ENCODE measurements at places on chromosomes 2 and 18.

GRCh38 chr2:43412114-43412753, 183.6 kb downstream of the THADA start:
- peak; percentile 51 for DNase-seq

- DNase-seq: no peak
Measured at GRCh38 chr2:105781274-105781978, 36.7 kb downstream of the NCK2 start.

GRCh38 chr2:105872142-105872728, 127.5 kb downstream of the NCK2 start:
- no peak for DNase-seq

DNA sequence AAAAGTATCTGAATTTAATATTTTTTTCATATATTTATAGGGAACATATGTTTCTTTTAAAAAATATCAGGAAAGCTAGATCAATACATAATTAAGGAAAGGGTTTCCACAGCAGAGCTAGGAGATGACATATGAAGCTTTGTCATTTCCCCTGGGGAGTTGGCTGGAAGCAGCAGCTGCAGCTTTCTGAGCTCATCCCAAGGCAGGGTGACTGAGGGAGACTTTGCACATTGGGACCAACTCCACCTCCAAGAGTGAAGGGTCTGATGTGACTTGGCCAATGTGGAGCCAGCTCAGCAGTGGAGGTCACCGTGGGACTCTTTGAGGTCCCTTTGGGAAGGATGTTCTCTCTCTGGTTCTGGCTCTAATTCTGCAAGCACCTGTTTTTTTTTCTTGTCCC, 315.1 kb downstream of the RDH14 start:
- peak; percentile 13 for DNase-seq

DNA sequence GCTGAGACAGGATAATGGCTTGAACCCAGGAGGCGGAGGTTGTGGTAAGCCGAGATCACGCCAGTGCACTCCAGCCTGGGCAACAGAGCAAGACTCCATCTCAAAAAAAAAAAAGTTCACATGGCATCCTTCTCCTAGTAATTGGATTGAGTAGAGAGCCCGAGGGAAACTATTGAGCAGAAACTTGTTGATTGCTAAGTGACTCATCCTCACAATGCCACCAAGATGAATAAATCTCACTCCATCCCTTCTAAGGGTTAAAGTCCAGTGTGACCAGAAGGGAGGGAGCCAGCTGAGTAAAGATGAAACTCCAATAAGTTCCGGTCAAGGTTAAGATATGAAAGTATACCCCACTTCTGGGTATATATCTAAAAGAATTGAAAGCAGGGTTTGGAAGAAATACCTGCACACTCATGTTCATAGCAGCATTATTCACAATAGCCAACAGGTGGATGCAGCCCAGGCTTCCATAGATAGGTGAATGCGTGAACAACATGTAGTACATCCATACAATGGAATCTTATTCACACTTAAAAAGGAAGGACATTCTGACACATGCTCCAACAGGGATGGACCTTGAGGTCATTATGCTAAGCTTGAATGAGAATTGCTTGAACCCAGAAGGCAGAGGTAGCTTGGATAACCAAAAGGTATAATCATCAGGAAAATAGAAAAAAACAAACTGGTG, 13.0 kb upstream of the FHL2 start:
- DNase-seq: no peak

DNA sequence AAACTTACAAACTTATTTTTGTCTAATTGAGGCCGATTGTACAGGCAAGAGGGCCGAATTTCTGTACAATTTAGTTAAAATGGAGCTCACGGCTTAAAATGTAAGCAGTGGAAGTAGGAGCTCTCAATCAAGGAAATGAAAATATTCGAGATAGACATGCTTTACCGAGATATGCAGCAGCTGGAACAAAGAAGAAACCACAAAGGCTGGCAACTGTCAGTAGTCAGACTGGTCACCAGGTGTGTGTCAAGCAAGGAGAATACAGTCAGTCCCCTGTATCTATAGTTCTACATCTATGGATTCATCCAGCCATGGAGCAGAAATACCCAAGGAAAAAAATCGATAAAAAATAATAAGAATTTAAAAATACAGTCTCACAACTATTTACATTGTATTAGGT, 122.6 kb downstream of the WDSUB1 start:
- DNase-seq: no peak

DNA sequence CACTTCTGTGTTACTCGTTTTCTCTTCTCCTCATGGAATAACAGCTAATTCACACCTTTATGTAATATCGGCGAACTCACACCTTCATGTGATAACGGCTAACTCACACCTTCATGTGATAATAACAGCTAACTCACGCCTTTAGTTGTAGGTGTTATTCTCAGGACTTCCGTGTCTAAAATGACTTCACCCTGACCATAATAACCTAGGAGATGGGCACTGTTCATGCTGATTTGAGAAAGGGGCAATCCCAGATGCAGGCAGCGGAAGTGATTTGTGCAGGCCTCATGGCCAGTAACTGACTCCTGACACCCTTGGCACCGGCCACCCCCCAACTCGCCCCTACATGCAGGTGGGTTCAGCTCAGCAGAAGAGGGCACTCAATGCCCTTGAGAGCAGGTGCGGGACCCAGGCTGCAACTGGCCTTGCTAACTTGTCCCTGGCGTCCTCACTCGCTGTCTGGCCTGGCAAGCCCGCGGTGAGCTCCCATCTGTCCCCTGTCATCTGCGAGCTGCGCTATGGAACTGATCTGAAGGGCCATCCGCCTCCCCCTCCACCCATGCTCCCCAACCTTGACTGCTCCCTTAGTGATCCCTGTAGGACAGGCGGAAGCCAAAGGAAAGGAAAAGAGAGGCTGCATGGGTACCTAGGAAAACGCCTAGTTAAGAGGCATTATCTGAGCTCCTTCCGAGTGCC, 42.6 kb upstream of the MTCL1 start:
- DNase-seq: no peak

DNA sequence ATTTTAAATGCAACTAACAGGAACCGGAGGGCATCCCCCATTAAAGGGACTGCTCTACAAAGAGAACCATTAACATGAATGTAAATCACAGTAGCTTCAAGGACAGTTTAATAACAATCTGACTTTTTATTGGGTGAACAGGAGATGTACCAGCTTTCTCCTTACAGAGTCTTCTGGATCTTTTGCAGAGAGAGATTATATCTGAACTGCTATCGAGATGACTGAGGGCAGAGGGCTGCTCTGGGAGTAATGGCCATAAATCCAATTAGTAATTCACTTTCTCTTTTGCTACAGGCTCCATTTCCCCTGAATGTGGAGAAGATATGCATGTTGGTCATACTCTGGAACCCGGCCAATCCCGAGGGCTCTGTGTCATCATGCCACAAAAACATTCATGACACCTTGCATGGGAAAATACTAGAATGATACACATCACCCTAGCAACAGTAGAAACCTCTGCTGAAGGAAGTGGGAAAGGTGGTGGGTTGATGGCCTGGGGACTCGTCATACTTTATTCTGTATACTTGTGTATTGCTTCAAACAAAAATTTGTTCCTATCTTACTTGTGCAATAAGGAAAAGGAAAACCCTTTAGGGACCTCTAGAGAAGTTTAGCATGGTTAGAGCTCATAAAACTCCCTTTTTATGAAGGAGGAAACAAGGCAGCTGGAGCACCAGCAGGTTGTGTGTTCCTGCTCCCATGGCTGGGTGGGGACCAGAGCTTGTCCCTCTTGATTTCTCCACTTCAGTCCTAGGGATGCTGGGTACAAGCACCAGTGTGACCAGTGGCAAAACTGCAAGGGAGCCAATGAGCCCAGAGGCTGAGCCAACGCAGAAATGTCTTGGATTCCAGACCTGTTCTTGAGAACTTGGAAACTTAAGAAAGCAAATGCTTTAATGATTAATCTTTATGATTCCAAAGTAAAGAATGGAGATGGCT, 26.0 kb downstream of the CTAGE1 start:
- peak; percentile 95 for DNase-seq

- DNase-seq: no peak
Measured at GRCh38 chr2:28253543-28253942, 139.1 kb upstream of the FOSL2 start.

DNA sequence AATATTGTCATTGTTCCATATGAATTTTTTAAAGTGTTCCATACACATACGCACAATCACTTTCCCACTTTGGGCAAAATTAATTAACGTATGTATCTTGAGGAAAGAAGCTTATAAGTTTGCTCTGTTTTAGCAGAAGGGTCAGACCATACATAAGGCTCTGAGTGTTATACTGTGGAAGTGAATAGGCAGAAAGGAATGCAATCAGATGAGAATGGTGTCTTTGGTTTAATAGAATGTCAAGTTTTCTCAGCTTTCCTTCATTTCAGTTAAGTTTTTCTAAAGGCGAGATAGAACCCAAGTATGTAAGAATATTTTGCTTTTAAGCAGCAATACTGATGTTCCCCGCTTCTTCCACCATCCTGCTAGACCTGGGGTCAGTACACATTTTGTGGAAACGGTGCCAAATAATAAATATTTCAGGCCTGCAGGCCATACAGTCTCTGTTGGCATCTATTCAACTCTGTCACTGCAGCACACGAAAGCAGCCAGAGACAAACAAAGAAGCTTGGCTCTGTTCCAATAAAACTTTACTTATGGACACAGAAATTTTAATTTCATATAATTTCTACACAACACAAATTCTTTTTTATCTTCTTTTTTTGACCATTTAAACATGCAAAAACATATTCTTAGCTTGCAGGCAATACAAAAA, 100.6 kb downstream of the UPP2 start:
- DNase-seq: peak; percentile 13

DNA sequence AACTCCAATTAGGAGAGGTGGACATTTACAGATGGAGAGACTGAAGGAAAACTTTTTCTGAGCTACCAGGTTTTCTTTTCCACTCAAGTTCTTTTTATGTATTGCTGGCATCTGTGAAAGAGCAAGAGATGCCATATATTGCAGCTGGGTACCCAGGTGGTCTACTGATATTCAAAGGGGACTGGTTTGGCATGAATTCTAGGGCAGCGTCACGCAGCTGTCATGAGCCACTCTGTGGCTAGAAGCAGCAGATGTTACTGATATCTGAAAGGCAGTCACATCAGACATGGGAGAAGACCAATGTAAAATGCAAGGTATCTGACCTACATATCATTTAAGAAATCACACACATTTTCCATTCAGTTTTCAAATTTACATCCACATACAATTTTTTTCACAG, 408.8 kb downstream of the GALNT13 start:
- DNase-seq: no peak

GRCh38 chr2:155054712-155055111, 356.2 kb downstream of the KCNJ3 start:
- DNase-seq: no peak

DNA sequence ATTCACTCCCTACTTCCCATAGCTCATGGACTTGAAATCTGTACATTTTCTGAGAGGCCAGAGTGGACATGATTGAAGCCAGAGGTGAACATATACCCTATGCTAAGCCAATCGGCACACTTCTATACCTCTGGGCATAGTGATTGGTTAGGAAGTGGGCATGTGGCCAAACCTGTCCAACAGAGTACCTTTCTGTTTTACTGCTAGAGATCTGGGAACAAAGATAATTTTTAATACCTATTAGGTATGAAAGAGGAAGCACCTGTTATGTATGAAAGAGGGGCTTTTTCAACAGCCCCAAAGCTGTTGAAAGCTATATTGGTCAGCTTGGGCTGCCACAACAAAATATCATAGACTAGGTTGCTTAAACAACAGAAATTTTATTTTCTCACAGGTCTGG, 27.7 kb downstream of the METTL8 start:
- DNase-seq: no peak

- peak; percentile 56 for DNase-seq
Measured at GRCh38 chr18:50203801-50204604, 9.1 kb upstream of the MYO5B start.

- DNase-seq: no peak
Measured at GRCh38 chr2:42978887-42979415, 186.6 kb upstream of the HAAO start.

- no peak for DNase-seq
Measured at GRCh38 chr18:56329536-56329935, 308.9 kb downstream of the TXNL1 start.

- DNase-seq: peak; percentile 23
Measured at GRCh38 chr2:111139637-111140317, 19.1 kb downstream of the BCL2L11 start.

DNA sequence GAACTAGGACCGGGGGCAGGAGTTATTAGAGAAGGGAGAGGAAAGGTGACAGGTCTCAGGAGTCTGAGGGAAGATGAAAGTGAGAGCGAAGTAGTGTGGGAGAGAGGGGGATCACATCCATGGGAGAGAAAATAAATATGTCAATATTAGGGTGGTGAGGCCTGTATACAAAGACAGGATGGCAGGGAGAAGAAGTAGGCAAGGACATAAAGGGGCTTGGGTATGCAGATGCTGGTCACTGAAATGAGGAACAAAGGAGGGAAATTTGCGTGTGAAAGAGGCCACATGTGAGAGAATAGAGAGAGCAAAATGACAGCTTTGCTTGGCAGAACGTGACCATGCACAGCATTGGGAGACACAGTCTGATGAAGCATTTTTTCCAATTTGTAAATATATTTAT, 13.6 kb downstream of the METAP1D start:
- DNase-seq: no peak

DNA sequence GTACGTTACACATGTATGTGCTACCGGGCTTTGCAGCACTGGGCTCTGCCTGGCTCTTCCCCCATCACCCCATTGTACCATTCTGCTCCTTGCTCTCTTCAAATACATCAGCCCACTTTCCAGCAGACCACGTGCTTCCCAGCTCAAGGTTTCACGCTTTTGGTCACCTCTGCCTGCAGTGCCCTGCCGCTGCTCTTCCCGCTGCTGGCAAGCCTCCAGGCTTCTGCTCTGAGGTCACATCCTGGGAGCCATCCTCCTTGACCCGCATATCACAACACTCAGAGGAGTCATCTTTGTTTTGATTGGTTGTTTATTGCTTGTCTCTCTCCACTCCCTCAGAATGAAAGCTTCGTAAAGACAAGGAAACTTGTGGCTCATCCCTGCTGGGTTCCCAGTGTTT, 34.1 kb downstream of the KIF5C start:
- DNase-seq: peak; percentile 5

DNA sequence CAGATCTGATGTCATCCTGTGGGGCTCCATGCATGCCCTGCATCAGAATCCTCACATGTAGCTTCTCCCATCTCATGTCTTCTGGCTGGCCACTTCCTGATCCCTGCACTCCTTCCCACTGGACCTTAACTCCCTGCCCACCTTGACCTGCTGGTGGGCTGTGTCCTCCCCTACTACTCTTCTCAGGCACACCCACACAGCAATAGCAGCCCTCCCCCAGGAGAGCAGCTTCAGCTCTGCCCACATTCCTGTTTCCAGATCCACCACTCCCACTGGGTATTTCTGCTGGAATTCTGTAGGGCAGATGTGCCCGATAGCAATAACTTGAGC, 137.0 kb upstream of the HS6ST1 start:
- DNase-seq: no peak

- DNase-seq: peak; percentile 69
Measured at GRCh38 chr2:105797298-105797819, 52.6 kb downstream of the NCK2 start.

- DNase-seq: no peak
Measured at GRCh38 chr2:158388159-158388558, 68.4 kb downstream of the CCDC148 start.

- no peak for DNase-seq
Measured at GRCh38 chr2:218066926-218067515, 2.0 kb upstream of the RUFY4 start.

GRCh38 chr2:33320573-33320972, 155.9 kb upstream of the RASGRP3 start:
- peak; percentile 24 for DNase-seq

- DNase-seq: no peak
Measured at GRCh38 chr2:172366596-172367150, 60.7 kb upstream of the ITGA6 start.

GRCh38 chr2:32937602-32938448, 8.9 kb upstream of the LTBP1 start:
- DNase-seq: peak; percentile 12

GRCh38 chr2:3785220-3785889, 82.0 kb downstream of the DCDC2C start:
- DNase-seq: peak; percentile 66
